MCF 10A (cell line): ENCODE measurements at places on chromosomes 2 and 18. TPM values are rescaled to one million over a fixed set of nuclear protein-coding genes. Genes with fewer than 3 reads are reported as not detected.

DNA sequence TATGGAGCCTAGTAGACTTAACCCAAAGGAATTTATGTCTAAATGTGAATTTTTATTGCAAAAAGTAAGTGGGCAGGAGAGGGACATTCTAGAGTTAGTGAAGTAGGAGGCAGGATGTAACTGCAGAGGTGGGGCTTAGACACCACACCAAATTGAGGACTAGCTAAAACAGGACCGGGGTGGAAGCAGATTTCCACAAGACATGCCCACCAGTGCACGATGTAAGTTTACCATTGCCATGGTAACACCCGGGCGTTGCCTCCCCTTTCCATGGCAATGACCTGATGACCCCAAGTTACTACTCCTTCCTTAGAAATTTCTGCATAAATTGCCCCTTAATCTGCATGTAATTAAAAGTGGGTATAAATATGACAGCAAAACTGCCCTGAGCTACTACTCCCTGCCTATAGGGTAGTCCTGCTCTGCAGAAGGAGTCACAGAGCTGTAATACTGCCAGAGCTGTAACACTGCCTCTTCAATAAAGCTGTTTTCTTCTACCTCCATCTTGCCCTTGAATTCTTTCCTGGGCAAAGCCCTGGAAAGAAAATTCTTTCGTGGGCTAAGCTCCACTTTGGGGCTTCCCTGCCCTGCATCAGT lies 509.7 kb downstream of the ERBB4 start:
- no peak for DNase-seq

GRCh38 chr2:68770271-68771111 lies 35.9 kb downstream of the ARHGAP25 start:
- DNase-seq = no peak

DNA sequence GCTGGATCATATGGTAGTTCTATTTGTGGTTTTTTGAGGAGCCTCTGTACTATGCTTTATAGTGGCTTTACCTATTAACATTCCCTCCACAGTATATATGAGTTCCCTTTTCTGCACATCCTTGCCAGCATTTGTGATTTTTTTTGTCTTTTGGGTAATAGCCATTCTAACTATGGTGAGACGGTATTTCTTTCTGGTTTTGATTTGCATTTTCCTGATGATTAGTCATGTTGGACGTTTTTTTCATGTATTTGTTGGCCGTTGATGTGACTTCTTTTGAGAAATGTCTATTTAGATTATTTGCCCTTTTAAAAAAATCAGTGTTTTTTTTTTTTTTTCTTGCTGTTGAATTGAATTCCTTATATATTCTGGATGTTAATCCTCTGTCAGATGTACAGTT lies 31.1 kb downstream of the ACTR3 start:
- no peak for DNase-seq

- DNase-seq = no peak
Observed at GRCh38 chr2:148999451-148999921, 39.0 kb upstream of the LYPD6B start.

Gene SKOR2
- total RNA-seq = not detected in 2 replicates

DNA sequence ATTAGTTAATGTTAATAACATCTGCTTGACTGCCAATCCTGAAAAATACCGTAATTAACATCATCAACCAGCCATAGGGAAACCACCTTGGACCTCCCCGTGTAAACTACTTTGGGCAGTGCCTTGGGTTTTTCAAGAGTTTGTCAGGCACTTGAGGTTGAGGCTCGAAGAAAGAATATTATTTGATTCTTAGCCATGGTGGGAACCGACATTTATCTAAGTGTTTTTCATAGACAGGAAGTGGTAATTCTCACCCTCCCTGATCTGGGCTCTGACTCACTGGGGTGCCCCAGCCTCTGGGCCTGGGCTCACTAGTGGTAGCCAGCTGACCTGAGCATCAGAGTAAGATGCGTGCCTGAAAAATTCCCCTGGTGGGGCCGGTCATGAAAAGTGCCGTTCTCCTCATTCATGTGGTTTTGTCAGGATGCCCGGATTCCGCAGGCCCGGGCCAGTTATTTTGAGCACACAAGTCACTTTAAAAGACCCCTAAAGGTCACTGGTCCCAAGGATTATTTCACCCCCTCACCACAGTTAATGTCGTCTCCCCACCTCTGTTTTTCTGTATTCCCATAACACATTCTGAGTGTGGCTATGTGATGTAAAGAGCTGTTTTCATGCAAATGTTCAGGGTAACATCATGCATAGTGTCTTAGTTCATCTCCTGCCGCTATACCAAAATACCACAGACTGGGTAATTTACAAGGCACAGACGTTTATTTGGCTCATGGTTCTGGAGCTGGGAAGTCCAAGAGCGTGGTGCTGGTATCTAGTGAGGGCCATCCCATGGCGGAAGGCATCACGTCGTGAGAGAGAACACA lies 21.6 kb upstream of the SPATA3 start:
- peak; percentile 14 for DNase-seq

GRCh38 chr2:241001413-241002274 lies 3.2 kb downstream of the SNED1 start:
- no peak for DNase-seq
